GM12892 (cell line): ENCODE measurements at places on chromosomes 4 and X.

GRCh38 chrX:100768679-100769338, 36.9 kb upstream of the SYTL4 start:
- peak; percentile 18 for DNase-seq

DNA sequence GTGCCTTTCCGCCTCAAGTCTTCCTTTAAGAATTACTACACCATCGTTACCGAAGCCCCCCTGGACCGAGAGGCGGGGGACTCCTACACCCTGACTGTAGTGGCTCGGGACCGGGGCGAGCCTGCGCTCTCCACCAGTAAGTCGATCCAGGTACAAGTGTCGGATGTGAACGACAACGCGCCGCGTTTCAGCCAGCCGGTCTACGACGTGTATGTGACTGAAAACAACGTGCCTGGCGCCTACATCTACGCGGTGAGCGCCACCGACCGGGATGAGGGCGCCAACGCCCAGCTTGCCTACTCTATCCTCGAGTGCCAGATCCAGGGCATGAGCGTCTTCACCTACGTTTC, 2.2 kb downstream of the PCDH10 start:
- DNase-seq, result no peak

- DNase-seq, result no peak
These were observed 216.0 kb upstream of the TEX13C start for GRCh38 chrX:125103693-125104092.

GRCh38 chr4:86367577-86367976, 7.7 kb upstream of the MAPK10 start:
- no peak for DNase-seq

DNA sequence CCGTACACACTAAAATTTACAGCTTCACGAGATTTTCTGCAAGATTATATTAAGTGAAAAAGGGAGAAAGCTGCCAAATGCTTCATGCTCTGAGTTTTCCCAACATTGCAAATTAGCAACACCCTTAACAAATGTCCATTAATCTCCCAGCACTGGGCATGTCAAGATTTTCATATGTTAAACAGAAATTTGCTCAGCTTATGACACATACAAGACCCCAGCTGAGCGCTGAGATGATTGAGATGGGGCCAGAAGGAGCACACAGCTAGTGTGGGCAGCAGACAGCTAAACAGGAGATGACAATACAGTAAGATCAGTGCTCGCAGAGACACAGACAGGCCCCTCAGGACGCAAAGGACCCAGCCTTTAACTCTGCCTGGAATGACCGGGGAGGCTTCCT, 208.8 kb downstream of the STK32B start:
- DNase-seq, result no peak
